Stimulated activated CD8-positive, alpha-beta memory T cell treated with anti-CD3 and anti-CD28 coated beads, Interleukin-4, amount 100 ng/mL, for 1 hour (primary cell): ENCODE measurements at places on chromosomes 5 and 9.

- no peak for DNase-seq
Observed at GRCh38 chr5:15598294-15598902, 98.4 kb downstream of the FBXL7 start.

GRCh38 chr5:119385536-119386128 is 29.8 kb downstream of the TNFAIP8 start:
- no peak for DNase-seq

- no peak for DNase-seq
Observed at GRCh38 chr5:89374818-89375521, 492.0 kb upstream of the MEF2C start.

DNA sequence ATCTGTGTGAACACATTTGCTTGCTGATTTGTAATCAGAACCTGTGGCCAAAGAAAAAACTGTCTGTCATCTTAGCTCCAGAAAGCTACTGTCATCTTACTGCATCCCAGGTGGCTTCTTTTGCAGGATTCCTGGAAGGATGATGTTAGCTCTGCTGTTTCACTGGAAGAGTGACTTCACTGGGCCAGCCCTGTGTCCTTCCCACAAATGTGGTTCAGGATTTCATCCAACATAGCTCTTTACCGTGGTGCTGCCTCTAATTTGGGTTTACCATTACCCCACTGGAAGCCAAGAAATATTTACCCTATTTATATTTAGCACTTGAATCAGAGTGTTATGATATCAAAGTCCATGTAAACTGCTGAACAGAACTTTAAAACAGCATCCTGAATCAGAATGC is 501.0 kb downstream of the GADD45G start:
- no peak for DNase-seq

GRCh38 chr9:14215614-14216013 is 98.3 kb downstream of the NFIB start:
- DNase-seq: no peak

DNA sequence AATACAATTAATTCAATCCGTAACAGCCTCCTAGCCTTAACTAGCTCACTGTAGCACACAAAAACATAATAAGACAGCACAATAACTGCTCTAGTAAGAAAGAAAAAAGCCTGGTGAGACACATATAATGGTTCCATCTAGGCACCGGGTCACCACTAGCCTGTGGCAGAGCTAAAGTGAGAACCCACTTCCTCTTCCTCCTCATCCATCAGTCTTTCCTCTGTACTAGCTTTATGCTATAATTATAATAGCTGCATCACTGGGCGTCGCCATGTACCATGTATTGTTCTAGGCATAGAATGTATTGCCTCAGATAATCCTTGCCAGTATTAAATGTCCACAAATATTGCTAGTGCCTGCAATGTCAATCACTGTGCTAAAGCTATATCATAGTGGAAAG is 23.1 kb downstream of the ADRB2 start:
- no peak for DNase-seq
